Karpas-422 (cell line): ENCODE measurements at places on chromosomes 5 and 9.

DNA sequence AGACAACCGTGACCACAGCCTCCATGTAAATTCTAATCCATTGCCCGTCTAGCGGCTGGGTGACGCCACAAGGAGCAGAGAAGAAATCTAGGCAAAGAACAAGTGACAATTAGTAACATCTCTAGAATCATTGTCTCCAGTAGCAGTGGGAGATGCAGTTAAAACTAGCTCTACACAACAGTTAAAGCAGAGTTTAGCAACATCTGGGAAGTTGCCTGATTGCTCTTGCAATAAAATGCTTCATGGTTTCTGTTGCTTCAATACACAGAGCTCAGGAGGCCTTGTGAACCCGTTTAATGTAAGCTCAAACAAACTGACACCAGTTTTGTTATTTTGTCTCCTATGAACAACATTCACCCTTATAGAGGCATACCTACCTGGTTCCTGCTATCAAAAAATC is 369.8 kb upstream of the PDE4D start:
- DNase-seq: no peak

GRCh38 chr9:86353655-86354010 is 577 bp downstream of the TUT7 start:
- DNase-seq: peak; percentile 72

- no peak for DNase-seq
Observed at GRCh38 chr5:56763182-56763581, 52.2 kb upstream of the MAP3K1 start.

GRCh38 chr5:30960036-30960435 is 233.4 kb upstream of the CDH6 start:
- no peak for DNase-seq

DNA sequence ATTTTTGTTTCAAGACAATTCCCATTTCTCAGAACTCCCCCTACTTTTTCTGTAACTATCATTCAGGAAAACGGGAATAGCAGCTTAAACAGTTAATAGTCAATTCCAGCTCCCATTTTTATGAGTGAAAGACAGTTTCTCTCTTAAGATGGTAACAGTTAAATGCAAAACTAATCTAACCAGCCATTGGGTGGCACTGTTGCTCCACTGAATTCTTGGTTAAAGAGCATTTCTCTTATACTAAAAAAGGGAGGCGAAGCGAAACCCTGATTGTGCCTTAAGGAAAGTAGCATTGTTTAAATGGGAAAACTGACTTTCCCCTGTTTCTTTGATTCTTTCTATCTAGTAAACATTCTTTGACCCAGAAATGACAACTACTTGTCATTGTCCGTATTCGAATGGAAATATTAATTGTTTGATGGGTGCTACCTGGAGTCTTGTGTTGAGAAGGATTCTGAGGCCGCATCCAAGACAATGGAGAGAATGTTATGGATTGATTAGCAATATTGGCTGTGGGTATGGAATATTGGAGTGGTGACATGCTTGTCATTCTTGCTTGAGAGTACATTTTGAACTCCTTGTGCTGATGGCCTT is 507.8 kb downstream of the MAT2B start:
- DNase-seq: peak; percentile 90

DNA sequence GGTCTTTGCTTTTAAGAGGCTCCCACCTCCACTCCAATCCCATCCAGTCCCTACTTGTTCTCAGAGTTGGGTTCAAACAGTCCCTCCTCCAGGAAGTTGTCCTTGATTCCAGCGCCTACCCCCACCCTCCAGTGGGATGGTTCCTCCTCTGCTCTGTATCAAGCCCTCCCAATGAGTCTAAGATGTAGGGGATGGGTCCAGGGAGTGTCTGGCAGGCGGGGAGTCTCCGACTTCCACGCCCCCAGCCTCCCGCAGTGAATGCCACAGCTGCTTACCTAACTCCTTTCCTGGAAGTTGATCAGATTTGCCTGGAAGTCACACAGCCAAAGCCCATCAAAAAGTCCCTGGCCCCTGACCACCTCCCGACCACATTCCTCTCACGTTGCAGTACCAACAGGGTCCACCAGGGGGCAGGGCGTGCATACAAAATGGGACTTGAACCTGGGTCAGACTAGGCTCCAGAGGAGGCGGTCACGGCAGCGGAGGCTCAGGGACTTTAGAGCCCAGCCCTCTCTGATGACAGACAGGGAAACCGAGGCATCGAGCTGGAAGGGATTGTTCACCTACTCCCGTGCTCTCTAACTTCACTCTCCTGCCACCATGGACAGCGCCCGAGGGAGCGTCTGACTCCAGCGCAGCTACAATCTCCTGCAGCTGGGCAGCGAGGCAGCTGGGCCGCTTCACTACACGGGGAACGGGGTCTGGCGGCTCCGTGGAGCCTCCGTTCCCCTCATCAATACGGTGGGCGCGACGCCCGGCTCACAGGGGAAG is 25.0 kb upstream of the TDRD7 start:
- DNase-seq: peak; percentile 84

GRCh38 chr9:26462213-26462612 is 430.4 kb downstream of the CAAP1 start:
- no peak for DNase-seq

DNA sequence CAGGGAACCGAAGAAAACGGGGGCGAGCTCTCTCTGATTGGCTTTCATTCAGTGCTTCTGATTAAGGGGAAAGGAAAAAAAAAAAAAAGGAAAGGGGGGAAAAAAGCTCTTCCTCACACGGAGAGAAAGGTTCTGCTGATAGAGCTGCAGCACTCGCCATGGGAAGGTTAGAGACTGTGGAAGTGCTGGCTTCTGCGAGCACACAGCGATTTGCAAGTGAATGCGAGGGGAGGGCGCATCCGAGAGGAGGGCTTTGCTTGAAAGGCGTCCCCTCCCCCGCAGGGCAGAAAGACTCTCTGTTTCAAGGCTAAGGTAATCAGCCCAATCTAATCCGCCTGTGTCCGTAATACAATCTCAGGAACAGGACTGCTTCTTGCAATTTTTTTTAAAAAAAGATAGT is at the start of gene CDH10:
Gene CDH10 (minus strand): TSS at position 218 of the 400 bp plus-strand sequence. CDS start 51,488 bp downstream, outside the sequence.
- DNase-seq: no peak

GRCh38 chr5:125190232-125191087 is 444.0 kb upstream of the ZNF608 start:
- DNase-seq: no peak

DNA sequence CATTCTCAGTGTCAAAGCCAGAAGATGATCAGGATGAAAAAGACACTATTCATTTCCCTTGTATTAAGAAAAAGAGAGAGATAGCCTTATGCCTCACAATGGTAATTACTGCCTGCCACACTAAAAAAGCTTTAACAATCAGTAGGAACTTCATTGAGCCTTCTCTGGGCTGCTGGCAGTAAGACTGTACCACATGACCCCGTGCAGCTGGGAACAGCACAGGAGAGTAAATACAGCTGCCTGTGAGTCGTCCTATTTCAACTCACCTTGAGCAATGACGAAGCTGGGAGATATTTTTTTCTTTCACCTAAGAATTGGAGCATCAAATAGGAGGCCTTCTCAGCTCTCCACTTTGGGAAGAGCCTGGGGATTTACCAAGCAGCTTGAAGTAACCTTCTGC is 316.3 kb downstream of the GABRB2 start:
- no peak for DNase-seq

GRCh38 chr5:123094237-123094918 is 5.3 kb downstream of the PRDM6 start:
- DNase-seq: no peak

- peak; percentile 79 for DNase-seq
Observed at GRCh38 chr9:126301985-126302603, 24.5 kb upstream of the MVB12B start.
